Esophagus muscularis mucosa (tissue), 4 donors: ENCODE measurements at places on chromosomes 13 and 19.

DNA sequence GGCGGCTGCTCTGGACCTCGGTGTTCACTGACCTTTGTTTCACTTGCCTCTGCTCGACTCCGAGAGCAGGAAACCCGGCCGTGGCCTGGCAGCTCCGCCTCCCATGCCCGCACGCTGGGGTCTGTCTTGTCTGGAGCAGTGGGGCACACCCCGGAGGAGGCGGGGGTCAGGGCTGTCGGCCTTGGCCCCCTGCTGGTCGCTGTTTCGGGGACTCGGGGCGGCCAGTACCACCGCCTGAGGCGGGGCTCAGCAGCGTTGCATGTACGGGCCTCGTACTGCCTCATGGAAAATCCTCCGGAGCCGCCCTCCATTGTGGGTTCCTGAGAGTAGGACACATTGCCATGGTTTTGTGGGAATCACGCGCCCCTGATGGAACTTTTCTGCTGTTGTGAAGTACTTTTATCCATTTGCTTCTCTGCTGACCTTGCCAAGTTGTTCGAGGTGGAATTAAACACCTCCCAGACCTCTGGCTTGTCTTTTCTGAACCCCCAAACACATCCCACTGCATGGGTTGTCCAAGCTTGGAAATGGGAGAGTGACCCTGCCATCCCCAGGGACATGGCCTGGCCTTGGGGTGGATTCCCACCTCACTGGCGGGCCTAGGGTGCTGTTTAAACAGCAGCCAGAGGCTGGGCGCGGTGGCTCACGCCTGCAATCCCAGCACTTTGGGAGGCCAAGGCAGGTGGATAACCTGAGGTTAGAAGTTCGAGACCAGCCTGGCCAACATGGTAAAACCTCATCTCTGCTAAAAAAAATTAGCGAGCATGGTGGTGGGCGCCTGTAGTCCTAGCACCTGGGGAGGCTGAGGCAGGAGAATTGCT, 5.5 kb upstream of the NDUFS7 start:
- DNase-seq: no peak

- DNase-seq: no peak
Observed at GRCh38 chr19:19656451-19657396, 6.8 kb downstream of the ATP13A1 start.

- no peak for DNase-seq
Observed at GRCh38 chr19:50717026-50717723, 2.4 kb downstream of the SHANK1 start.

DNA sequence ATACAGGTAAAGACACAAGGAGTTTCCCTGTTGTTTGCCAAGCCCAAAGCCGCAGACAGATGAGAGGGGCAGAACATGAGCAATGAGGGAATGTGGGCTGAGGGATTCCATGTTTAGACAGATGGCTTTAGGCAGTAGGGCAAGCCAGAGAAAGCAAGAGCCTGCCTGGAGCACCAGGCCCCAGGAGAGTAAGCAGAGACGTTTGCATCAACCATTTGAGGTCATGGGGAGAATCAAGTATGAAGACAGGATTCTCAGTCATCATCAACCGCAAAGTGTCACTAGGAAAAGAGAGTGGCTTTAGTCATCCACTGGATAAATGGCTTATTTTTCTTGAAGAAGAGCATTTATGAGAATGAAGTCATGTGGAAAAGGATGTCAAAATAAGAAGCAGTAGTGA, 184.7 kb downstream of the COG6 start:
- DNase-seq: peak; percentile 19

- no peak for DNase-seq
Observed at GRCh38 chr13:99919132-99919531, 52.4 kb downstream of the ZIC5 start.

- DNase-seq: no peak
Observed at GRCh38 chr13:30752201-30752797, 17.0 kb downstream of the ALOX5AP start.

DNA sequence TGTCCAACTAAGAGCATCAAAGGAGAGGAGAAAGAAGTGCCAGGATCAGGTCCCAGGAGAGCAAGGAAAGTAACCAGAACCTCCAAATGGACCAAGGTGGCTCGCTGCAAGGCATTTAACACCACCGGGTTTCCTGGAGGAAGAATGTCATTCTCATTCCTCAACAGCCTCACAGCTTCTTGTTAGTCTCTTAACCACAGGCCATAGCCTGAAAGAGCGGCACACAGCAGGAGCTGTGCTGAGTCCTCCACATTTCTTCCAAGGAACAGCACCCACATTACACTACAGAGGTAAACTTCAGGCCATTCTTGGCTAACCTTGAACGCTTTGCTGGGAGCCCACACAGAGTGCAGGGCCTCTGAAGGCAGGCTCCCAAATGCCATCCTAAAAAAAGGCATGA, 23.6 kb downstream of the DOCK9 start:
- DNase-seq: no peak

- no peak for DNase-seq
Observed at GRCh38 chr19:16261584-16262368, 62.9 kb upstream of the KLF2 start.
